ENCODE measurements at places on chromosomes 6 and 20. TPM values are rescaled to one million over a fixed set of nuclear protein-coding genes. Genes with fewer than 3 reads are reported as not detected.

The KCNG1 gene
- total RNA-seq, result 91.1 TPM

The SOBP gene
- total RNA-seq, result 0.38 TPM

DNA sequence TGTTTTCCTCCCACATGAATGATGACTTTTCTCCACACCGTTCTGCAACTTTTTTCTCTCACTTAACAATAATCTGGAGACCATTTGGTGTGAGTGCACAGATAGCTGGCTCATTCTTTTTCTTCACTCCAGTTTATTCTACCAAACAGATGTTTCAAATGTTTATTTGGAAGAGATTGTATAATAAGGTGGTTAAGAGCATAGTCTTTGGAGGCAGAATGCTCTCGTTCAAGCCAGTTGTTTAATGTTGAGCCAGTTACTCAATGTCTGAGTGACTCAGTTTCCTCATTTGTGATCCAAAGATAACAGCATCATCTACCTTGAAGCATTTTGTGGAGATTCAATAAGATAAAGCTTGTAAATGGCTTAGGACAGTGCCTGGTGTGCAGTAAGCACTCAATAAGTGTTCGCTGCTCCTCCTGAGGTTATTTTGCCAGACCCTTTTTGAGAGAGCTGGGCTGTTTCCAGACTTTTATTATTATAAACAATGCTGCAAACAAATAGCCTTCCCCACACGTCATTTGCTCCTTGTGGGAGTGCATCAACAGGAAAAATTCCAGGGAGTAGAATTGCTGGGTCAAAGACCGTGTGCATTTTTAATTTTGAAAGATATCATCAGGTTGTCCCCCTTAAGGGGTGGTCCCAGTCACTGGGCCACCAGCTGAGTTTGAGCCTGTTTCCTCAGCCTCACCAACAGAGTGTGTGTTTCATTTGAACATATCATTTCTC, 70.6 kb downstream of the VEGFA start:
- DNase-seq, result no peak

DNA sequence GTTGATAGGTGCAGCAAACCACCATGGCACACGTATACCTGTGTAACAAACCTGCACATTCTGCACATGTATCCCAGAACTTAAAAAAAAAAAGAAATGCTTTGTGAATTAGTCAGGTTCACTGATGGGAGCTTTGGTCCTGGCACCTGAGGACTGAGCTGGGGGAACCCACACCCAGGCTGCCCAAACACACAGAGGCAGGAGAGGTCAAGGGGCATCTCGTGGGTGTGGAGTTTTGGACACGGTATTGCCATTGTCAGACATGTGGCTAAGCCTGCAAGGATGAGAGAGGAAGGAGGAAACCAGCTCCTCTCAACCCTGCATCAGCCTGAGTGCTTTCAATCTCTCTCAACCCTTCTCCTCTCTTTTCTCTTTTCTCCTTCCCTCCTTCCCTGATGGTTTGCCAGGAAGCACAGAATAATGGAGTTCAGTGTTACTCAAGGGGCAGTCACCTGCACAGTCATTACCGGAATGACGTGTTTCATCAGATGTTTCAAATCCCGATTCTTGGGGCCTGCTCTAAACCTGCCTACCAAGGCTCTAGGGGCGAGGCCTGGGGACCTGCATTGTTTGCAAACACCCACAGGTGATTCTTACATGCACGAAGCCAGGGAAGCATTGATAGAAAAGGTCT, 89.9 kb upstream of the NEDD9 start:
- DNase-seq, result peak; percentile 86

- DNase-seq, result no peak
Observed at GRCh38 chr6:12024216-12024615, 12.1 kb downstream of the HIVEP1 start.
